ENCODE measurements at places on chromosomes 3 and 15.

DNA sequence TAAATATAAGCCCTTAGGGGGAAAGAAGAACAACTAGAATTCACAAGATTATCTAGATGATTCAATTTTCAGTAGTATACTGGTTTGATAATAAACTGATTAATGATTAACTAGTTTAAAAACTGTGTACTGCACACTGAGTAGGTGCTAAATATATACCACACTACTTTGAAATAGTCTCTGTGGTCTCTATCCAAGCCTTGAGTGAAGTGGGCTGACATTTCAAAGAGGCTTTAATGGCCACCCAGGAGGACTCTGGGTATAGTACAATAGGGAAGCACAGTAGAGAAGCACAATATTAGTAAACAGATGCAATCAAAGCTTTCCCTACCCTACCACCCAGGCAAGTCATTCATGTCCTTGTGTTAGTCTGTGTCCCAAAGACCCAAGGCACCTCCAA lies 46.7 kb downstream of the FILIP1L start:
- no peak for DNase-seq

DNA sequence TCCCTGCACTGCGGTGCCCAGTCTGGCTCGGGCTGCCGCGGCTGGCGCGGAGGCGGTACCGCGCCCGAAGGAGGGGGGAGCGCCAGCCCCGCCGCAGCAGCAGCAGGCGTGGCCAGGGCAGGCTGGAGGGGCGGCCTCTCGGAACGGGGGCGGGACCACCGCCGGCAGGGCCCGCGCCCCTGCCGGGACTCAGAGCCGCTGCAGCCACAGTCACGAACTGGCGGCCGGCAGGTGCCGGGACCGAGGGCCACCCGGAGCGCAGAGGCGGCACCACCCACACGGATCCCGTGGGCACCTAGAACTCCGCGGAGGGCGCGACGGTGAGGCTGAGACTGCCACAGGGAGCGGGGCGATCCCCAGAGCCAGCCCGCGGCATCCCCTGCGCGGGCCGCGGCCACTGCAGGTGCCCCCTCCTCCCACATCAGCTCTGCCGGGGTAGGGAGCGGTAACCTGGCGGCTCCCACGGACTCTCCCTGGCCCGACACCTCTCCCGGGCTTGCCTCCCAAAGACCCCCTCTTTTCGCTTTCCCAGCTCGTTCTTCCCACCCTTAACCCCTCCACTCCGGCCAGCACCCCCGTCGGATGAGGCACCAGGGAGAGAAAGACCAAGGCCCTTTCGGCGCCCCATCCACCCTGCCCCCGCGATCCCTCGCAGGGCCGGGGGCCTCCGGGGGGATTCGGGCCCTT lies at the start of gene VWA5B2:
VWA5B2 (plus strand) TSS at position 192 of the 687 bp plus-strand sequence. CDS start 944 bp downstream, outside the sequence.
- DNase-seq, result peak; percentile 35

GRCh38 chr3:142319094-142319493 lies 93.7 kb upstream of the GK5 start:
- no peak for DNase-seq

DNA sequence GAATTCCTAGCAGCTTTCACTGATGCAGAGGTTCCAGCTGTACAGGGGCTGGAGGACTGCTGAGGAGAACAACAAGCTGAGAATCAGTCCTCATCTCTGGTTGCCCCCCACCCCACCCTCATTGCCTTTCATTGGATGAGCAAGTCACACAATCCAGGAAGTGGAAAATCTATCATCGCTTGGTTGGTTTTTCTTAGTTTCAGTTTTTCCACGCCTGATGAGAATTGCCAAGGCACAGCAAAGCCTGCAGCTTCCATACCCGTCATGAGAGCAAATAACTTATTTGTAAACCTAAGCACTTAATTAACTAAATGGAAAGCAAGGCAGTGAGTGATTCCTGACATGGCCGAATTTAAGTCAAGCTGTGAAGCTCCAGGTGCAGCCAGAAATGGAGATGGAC lies 21.4 kb upstream of the LIPC start:
- DNase-seq, result peak; percentile 65

DNA sequence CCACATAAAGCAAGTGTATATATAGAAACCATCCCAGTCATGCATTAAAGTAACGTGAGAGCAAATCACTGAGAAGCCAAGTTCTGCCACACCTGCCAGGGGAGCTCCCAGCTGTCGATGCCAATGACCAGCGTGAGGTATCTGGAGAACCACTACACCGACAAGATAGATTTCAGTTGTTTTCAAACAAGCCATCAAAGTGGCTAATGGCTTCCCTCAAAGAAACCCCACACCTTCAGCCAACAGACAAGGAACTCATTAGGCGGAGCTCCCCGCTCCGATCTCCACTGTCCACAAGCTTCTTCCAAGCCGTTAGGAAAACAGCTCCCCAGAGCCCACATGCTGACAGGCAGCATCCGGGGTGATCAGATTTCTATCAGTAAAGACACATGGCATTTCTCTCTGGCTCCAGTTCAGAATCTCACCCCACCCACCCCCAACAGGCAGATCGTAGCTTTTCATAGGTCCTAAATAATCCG lies 54.2 kb upstream of the SPATA12 start:
- DNase-seq, result no peak

GRCh38 chr15:52765785-52766184 lies 24.4 kb downstream of the ONECUT1 start:
- no peak for DNase-seq

DNA sequence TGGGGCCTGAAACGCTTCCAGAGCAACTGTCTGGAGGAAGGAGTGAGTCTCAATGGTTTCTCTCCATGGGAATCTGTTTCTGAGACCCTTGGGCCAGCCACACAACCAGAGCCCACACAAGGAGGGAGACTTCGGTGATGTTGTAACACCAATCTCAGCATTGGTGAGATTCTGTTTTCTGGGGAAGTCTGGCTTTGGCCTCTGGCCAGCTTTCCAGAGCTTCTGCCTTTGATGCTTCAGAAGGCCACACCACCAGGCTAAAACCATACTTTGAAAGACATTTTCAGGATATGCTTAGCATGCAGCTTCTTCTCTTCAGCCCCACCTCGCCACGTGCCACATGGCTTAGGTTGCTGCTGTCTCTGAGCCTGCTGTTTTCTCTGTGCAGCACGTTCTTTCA lies 3.6 kb upstream of the EEFSEC start:
- DNase-seq, result no peak

DNA sequence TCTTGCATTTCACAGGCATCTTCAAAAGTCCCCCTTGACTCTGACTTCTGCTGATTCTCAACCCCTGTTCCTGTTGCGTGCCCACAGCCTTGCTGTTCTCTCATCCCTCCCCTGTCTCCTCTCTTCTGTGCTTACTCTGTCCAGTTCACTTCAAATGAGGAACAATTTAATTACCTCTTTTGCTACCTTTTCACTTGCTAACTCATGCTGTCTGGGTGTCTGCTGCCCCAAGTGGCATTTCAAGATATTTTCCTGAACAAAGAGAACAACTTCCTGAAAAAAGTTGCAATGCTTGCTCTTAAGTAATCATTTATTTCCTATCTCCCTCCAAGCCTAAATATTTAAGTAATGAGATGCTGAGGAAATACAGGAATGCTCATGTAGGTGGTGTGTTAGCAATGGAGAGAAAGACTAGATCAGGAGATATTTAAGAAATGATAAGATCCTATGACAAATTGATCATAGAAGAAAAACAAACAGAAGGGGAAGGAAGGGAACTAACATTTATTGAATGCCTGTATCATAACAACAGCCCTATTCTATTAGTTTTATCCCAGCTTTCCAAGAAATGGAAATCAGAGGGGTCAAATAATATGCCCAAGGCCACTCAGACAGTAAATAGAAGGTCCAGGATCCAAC lies 42.2 kb downstream of the SV2B start:
- DNase-seq, result peak; percentile 35

DNA sequence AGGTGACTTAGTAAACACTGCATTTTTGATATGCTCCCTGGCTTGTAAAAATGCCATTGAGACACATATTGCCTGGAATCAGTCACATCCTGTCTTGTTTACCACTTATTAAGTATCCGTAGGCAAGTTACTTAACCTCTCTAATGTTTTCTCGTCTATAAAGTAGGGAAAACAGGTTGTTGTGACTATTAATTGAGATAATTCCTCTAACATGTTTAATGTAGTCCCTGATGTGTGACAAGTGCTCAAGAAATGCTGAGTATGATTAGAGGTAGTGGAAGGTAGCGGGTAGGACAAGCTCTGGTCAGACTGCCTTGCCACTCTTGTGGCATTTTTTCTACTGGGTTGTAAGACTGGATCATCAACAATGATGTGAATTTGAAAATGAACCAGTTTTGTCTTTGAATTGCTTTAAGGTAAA lies 54.1 kb downstream of the NFKBIZ start:
- DNase-seq, result no peak

GRCh38 chr15:61749169-61749568 lies 311.1 kb downstream of the VPS13C start:
- no peak for DNase-seq

DNA sequence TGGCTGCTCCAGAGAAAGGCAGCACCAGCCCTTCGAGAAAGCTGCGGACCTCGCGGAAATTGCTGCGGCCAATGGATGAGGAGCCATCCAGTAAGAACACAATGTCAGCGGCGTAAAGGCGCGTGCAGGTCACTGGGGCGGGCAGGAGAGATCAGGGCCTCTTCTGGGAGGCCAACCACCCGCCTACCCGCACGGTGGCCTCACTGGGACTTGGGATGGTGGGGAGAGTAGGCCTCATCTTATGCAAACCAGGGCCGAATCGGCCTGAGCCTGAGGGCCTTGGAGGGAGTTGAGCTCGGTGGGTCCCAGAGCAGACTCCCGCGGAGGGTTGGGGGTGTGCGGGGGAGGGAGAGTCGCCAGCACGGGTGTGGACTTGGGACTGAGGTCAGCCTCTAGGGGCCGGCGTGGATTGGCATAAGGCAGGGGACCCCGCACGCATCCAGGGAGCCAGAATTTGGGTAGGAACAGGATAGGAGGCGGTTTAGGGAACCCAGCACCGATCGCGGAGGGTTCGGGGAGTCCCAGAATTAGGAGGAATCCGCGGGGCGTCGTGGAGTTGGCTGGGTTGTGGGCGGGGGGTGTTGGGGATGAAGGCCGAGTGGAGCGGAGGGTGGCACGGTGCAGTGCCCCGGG lies 596 bp downstream of the COL7A1 start:
- DNase-seq, result no peak

GRCh38 chr3:189941679-189942078 lies 179.0 kb downstream of the P3H2 start:
- no peak for DNase-seq

- no peak for DNase-seq
These were observed 403.4 kb upstream of the SUCLG2 start for GRCh38 chr3:68057637-68058320.

- no peak for DNase-seq
These were observed 101.6 kb upstream of the RAD18 start for GRCh38 chr3:9064850-9065249.

DNA sequence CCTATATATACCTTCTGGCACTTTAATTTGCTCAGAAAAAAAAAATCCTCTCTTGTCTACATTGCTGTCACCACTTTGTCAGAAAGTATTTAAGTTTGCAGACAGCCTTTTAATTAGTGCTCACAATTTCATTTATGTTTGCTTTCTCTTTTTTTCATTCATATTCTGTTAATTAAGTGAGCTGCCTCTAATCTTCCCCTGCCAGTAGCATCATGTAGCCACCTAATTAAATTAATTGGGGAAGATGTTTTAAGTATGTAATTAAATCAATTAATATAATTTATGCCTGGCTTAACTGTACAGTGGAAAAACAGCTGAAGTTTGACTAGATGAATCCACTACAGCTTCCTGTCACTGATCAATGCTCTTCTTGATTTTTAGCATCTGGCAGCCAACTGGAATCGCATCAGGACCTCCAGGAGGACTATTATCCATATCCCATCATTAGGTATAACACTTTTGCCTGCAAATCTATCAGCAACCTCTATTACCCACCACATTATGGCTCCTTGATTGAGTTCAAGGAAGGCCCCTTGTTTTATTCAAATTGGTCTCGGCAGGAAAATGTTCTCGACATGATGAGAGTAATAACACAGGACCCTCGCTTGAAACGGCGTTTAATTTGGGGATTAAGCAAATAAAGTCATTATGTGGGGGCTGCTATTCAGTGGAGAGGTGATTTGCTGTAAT lies 118.5 kb downstream of the IQCH start:
- DNase-seq, result no peak

GRCh38 chr3:122023335-122023910 lies 1.4 kb upstream of the ILDR1 start:
- DNase-seq, result peak; percentile 59

- DNase-seq, result peak; percentile 59
These were observed 117.5 kb downstream of the EDEM1 start for GRCh38 chr3:5304789-5305683.

DNA sequence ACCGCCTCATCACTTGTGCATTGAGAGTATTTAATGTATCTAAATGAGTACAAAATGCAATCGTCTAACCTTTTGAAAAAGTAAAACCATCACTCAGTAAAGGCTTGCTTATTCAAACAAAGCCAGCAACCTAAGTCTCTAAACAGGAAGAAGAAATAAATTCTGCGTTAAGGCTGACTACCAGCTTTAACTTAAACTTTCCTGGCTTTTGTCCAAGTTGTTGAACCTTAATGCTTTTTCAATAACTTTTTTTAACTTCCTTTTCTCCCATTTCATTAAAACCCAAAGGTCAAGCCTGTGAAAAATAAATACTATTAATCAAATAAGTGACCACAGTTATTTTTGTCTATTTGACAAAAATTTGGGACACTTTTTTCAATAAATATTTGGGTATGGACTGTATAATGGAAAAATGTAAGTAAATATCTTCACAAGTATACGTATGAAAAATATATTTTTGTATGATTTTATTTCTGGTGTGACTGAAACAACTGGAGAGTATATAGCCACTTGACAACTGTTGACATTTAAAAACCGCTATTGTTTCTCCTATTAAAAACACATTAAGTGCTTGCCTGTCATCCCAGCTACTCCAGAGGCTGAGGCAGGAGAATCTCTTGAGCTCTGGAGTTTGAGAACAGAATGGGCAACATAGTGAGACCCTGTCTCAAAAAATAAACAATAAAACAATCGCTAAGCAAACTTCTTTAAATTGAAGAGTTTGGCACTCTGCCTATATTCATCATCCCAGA lies 2.9 kb downstream of the KLHL24 start:
- peak; percentile 32 for DNase-seq

DNA sequence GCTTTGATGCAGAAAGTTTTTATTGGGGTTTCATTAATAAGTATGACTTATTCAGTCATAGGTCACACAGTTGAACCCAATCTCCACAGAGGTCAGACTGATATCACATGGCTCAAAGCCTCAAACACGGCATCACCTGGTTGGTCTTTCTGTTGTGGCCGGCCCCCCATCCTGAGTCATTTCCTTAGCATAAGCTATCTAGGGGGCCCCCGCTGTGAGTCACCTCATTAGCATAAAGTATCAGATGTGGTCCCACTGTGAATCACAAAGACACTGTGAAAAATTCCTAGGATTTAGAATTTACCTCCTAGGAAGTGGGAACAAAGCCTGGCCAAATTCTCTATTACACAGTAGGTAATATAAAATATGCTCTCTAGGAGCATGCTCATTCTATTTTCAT lies 502.2 kb downstream of the PYDC2 start:
- DNase-seq, result no peak

DNA sequence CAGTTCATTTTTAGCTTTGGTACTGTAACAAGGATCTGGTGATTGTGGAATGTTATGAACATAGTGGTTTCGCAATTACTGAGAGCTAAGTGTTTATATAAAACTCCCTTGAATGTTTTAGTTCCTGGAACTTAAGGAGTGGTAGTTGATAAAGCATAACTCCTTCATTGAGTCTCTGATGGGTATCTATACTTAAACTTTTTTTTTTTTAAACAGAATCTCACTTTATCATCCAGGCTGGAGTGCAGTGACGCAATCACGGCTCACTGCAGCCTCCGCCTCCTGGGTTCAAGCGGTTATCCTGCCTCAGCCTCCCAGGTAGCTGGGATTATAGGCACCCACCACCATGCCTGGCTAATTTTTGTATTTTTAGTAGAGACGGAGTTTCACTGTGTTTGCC lies 11.3 kb downstream of the PRKCI start:
- no peak for DNase-seq

All from OCI-LY7 (cell line).